ENCODE measurements at places on chromosomes 1 and 21.
A peak's percentile ranks its signal among the peaks of the same experiment; 100 is the strongest.

GRCh38 chr1:22289307-22289995 lies 146.6 kb upstream of the WNT4 start:
- DNase-seq, result no peak

GRCh38 chr1:52534928-52535764 lies 17.7 kb downstream of the TUT4 start:
- DNase-seq, result no peak

DNA sequence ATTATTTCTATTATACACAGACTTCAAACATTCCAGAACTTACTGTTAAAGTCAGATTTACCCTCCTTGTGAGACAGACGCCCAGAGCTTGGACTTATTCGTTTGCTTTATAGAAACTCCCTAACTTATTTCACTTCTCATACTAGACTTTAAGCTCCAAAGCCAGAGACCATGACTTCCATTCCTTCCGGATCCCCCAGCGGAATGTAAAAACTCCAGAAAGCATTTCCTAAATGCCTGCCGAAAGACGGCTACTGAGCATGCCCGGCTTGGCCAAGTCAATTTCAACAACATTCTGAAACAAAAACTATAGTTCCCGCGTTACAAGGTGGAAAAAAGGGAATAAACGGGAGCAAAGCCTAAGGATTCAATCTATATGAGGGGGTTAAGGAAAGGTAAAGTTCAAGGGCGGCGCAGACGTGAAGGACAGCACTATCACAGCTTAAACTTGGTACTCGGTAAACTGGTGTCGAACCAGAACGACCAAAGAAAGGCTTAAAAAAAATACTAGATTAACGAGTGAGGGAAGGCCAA lies 1.1 kb downstream of the USP48 start:
- DNase-seq, result no peak

DNA sequence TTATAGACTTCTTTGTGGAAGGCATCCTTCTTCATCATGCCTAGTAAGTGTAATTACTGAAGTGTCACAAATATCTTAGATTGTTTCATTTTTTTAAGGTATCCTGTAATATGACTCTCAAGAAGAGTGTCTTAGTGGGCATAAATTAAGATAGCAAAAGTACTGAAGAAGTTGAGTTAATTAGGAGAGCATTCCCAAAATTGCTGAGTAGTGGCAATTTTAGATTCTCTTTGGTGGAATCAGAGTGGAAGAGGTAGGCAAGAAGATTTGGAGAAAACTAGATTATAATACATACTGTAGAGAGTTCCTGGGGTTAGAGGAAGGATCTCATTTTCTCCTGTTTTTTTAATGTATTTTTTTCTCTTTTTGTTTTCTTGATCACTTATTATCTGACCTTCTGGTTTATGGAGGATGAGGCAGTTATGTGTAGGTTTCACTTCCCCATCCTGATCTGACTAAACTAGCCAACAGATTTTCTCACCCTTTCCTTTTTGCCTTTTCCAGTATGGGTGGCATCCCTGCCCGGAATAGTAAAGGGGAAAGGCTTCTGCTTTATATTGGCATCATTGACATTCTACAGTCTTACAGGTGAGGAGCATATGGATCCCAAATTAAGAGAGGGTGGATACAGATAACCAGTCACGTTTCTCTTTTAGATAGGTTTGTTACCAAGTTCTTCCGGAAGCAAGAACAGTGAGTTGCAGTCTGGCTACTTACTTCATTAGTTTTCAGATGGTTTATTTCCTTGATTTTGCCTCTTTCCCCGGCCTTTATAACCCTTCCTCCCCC lies 16.7 kb upstream of the PSMD4 start:
- no peak for DNase-seq

GRCh38 chr1:115976062-115976920 lies at the start of gene SLC22A15:
TSS of gene SLC22A15 (plus strand) at chr1:115976513. CDS start at chr1:115976628, 115 bp downstream.
- no peak for DNase-seq

GRCh38 chr1:14822493-14822892 lies 224.0 kb downstream of the KAZN start:
- no peak for DNase-seq

- DNase-seq, result no peak
Measured at GRCh38 chr1:17136936-17137335, 17.7 kb upstream of the PADI2 start.

DNA sequence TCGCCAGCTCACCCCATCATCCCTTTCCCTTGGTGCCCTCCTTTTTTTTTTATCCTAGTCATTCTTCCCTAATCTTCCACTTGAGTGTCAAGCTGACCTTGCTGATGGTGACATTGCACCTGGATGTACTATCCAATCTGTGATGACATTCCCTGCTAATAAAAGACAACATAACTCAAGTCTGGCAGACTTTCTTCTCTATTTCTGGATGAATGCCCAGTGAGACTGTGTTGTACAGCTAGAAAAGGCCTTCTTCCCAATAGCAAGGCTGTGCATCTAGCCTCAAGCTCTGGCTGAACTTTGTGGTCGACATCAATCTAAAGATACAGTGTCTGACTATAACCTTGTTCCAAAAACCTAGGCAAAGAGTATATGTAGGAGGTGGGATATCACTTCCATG lies 6.4 kb downstream of the IL24 start:
- DNase-seq, result no peak

- DNase-seq, result no peak
Measured at GRCh38 chr1:94658221-94658620, 116.7 kb upstream of the F3 start.

DNA sequence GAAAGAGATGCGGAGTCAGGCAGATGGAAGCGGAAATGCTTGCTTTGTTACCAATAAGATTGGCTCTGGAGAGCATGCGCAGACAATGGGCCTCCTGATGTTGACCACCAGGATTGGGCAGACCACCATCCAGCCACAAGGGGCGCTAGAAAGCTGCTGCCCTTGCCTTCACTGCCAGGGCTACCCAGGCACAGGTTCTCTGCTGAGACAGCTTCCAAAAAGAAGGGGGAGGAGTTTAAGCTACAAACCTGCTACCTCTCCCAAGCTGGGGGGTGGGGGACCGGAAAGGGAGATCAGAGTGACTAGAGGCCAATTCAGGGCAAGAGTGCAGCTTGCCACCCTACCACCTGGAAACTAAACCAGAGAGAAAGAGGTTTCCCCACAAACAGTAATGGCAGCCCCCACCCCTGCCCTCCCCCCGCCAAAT lies 369.7 kb downstream of the RRAGC start:
- DNase-seq, result no peak

DNA sequence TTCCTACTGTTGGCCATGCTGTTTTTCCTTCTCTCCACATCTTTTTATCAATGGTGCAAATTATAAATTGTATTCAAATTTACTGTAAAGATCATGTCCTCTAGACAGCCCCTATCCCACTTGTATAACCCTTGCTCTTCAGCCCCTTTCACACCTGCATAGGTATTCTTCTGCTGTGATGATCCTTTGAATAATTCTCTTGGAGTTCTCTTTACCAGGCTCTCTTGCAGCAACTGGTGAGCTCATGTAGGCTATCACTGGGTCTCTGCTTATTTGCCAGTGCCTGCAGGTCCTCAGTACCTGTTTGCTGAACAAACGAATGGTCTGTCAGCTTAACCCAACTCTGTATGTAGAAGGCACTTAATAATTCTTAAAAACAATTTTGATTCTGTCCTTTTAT lies 8.2 kb downstream of the PTPRC start:
- DNase-seq, result no peak

DNA sequence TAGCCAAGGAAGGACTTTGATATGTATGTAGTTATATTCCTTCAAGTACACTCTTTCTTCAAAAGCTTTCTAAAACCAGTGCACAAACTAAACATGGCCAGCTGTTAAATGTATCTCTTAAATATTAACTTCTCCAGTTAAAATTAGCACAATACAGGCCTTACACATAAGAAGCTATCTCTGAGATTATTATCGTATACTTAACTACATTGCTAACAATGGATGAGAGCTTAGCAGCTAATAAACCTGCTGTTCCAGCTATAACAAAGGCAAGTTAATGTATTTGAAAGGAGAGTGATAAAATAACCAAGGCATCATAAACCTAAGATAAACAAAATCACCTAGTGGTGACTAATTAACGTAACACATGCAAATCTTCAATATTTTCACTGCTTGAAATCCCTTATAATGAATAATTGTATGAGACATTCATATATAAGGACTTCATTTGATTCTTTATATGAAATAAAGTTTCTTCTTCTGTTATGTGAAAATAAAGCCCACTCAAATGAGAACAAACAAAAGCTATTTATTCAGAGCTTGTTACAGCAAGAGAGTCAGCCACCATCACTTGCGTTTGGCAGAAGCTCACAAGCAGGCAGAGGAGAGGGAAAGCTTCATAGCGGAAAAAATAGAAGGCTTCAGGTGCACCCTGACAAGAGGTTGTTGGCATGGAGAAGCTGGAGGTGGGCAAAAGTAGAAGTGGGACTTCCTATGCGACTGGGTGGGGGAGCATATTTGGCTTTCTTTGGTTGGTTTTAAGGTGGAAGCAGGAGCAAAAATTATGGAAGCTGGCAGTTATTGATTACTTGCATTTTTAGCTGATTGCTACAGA lies 274.1 kb upstream of the CHRM3 start:
- no peak for DNase-seq

DNA sequence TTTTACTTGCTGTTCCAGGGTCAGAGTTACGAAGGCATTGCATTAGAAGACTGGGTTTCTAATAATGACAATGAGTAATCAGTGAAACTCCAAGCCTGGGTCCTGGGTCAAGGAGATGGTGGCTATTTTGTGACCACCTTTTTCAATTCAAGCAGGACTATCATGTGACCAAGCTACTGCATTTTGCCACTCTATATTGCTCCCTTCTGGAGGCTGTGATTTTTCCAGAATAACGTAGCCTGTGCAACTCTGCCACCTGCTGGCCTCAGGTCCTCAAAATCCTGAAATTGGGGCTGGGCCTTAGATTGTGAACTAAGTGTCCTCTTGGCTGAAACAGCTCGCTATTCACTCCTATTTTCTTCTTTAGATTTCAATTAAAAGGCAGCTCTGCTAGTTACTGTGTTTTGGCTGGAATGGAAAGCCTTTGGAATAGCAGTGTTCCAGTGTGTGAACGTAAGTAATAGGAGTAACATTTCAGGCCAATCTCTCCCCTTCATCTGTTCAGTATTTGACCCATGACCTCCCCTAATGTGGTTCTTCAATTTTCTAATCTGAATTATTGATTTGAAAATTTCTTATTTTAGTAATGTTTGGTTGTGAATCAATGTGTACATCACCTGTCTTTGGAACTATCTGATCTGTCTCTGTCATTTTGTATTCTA lies 52.9 kb upstream of the CD46 start:
- DNase-seq, result no peak

GRCh38 chr1:245216366-245217115 lies 61.8 kb downstream of the KIF26B start:
- DNase-seq, result no peak

GRCh38 chr1:147882535-147882934 lies 20.1 kb upstream of the GJA8 start:
- DNase-seq, result no peak

DNA sequence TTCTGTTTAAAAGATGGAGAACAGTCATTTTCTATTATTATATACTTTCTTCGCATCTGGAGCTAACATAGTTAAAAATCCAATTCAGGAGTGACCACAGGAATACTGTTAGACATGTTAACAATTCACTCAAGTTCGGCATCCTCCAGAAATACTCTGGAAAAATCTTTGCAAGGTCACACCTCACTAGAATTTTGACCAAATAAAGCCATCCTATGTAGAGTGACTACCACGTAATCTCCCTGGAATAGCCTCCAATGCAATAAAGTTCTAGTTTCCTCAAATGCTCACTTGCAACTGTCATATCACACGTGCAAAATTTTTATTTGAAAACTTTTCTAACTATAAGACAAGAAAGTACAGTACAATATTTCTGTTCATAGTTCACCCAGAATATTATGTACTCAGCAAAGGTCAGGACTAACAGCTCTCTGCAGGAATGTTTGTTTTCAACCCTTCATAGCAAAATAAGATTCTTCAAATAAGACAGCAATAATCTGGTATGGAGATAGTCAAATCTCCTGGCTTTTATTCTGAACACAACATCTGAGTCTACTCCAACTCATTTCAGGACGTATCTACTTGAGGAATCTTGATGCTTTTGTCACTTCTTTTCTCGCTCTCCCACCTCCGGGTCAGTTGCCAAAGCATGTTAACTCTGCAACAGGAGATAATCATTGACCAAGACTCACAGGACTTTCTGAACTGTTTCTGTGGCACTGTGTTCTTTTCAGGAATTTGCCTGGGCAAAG lies 82.6 kb downstream of the GDAP2 start:
- no peak for DNase-seq

- no peak for DNase-seq
Measured at GRCh38 chr1:114176366-114176765, 22.7 kb upstream of the SYT6 start.

DNA sequence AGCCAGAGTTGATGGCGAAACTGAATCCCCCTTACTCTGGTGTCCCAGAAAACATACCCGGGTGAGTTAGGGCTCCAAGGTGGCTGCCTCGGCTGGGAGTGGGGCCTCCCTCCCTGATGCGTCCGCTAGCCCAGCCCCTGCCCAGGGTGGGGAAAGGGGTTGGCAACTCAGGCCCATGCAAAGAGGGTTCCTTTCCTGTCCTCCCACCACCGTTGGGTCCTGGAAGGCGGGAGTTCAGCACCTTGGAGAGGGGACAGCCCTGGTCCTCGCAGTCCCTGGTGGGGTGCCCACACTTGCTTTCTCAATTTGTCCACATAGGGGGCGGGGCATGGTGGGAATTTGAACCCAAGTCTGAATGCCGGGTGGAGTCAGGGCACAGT lies 6.1 kb downstream of the SRM start:
- DNase-seq, result no peak

- DNase-seq, result no peak
Measured at GRCh38 chr1:9280015-9280860, 12.5 kb upstream of the SPSB1 start.

DNA sequence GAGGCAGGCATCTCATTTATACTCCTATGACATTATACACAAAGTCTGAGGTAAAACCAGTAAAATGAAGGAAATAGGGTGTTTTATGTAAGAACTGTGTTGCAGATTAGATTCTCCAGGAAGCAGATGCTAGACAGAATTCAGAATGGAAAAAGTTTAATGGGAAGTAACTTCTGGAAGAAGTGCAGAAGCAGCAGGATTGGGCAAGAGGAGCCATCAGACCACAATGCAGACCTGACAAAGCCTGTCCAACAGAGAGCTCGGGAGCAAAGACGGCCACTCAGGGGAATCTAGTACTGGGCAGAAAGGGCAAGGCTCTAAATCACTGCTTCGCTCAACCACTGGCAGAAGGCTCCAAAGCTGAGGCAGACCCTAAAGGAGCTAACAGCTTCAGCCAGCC lies 33.7 kb downstream of the FBXO42 start:
- no peak for DNase-seq

GRCh38 chr1:112957133-112957812 lies 1.3 kb upstream of the SLC16A1 start:
- DNase-seq, result peak; percentile 83

Measured in AG04449 (cell line).